CD8-positive, alpha-beta memory T cell (primary cell): ENCODE measurements at places on chromosomes 7 and 10.

- DNase-seq, result no peak
Observed at GRCh38 chr10:133458710-133459453, 5.1 kb downstream of the SCART1 start.

DNA sequence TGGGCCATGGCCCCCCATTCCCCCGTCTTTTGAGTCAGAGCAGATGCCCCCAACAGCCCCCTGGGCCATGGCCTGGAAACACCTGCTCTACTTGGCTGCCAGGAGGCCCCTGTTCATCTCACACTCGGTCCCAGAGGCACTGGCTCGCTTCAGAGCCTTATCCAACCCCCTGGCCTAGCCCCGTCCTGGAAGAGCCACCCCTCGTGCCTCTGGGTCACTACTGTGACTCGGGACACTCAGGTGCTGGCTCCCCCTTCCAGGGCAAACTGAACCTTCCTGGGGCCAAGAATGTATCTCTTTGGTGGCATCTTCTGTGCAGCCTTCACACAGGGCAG lies 7.0 kb downstream of the POLR2J start:
- DNase-seq, result no peak

- no peak for DNase-seq
Observed at GRCh38 chr7:128391805-128392204, 18.0 kb downstream of the IMPDH1 start.

DNA sequence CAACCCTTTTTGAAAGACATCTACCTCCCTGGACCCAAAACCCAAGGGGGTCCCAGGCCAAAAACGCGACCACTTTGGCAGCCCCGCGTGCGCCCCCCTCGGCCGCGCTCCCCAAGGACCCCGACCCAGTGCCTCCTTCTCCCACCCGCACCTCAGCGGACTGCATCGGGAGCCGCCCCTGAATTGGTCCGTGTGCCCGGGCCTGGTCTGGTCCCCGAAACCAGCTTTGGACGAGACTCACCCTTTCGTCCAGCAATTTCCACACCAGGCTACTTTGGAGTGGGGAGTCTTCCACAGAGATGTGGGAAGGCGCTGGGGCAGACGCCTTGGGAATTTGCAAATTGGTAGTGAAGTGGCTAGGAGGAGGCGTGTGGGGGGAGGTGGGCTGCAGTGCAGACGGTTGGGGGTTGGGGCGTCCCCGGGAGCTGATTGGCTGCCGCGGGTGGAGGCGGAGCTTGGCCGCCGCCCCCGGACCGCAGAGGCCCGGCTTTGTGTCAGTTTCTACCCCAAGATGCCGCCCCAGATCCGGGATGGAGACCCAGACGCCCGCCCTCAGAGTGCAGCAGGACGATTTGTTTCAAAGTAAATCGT lies 16.9 kb downstream of the TCAF1 start:
- DNase-seq, result no peak

- no peak for DNase-seq
Observed at GRCh38 chr7:124542476-124542875, 223.1 kb downstream of the GPR37 start.
